ENCODE measurements at places on chromosomes 3 and 15.

- no peak for DNase-seq
Measured at GRCh38 chr3:114081037-114081436, 24.5 kb downstream of the QTRT2 start.

DNA sequence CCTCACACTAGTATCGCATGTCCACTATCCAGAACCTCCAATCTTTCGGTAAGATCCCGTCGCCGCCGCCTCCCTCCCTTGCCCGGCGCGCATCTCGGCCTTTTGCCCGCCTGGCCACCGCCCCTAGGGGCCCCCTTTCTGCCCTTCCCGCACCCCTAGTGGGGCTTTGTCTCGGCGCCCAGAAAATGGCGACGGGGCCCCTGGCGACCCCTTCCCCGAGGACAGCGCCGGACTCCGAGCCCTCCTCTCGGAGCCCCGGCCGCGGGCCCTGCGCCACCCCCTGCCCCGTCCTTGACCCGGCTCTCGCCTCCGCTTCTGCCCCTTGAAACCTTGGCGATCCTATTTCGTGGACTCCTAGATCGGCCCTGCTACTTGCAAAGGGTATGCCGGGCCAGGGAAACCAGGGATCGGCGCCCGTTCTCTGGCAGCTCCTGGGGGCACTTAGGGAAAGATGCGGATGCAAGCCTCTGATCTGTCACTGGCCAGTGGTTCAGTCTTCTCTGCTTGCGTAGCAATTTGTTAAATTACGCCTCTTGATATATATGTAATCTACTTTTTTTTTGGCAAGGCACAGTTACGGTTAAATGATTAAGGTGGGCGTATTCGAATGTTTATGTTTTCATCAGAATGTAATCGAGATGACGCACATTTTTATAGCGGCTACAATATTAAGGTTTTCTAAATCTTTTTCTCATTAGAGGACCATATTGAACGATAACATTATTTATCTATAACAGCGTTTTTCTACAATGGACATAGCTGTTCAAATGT lies 603 bp downstream of the EIF1B start:
- DNase-seq = peak; percentile 63

GRCh38 chr15:73298522-73299245 lies 70.1 kb downstream of the HCN4 start:
- DNase-seq = no peak

DNA sequence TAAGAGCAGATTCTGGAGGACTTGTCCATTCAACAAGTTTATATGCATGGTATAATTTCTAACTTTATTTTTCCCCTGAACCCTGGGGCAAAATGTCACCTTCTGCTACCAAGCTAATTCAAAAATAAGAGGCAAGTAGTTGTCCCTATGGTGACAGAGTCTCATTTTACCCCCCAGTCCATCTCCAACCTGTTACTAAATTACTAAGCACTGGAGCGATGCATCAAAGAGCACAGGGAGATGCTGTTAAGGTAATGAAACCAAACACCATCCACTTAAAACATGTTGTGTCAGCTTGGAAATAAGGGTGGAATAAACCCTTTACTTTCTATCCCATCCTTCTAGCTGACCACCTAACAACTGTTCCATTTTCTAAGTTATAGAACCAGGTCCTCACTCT lies 417.4 kb upstream of the ATP11B start:
- no peak for DNase-seq

GRCh38 chr3:161893972-161894371 lies 397.4 kb downstream of the OTOL1 start:
- DNase-seq = no peak

GRCh38 chr3:39137435-39137936 lies 15.9 kb downstream of the CSRNP1 start:
- no peak for DNase-seq

GRCh38 chr15:58505581-58505980 lies 73.8 kb downstream of the LIPC start:
- no peak for DNase-seq

Data from OCI-M1 (cell line).